ENCODE measurements at places on chromosomes 2 and 18. TPM values are rescaled to one million over a fixed set of nuclear protein-coding genes. Genes with fewer than 3 reads are reported as not detected.

The ABHD1 gene
- 0.13 TPM for total RNA-seq

The IGFBP5 gene
- total RNA-seq, result not detected

The IL1RL1 gene
- total RNA-seq, result 0.58 TPM

- no peak for DNase-seq
These were observed 51.3 kb downstream of the C2orf76 start for GRCh38 chr2:119315241-119315925.

GRCh38 chr2:72425996-72426395 lies 278.3 kb upstream of the CYP26B1 start:
- no peak for DNase-seq

- no peak for DNase-seq
These were observed 19.8 kb upstream of the PLEK start for GRCh38 chr2:68345129-68345875.

- DNase-seq, result no peak
These were observed 48.1 kb downstream of the MERTK start for GRCh38 chr2:111946294-111947114.

- no peak for DNase-seq
These were observed 16.3 kb upstream of the EPHA4 start for GRCh38 chr2:221588306-221588985.

All from activated CD4-positive, alpha-beta memory T cell treated with anti-CD3 and anti-CD28 coated beads, Interleukin-2, amount 10 ng/mL, durations not matched to agents 7 days and 5 days (primary cell).